ENCODE measurements at places on chromosomes 1 and 21.

- no peak for DNase-seq
Measured at GRCh38 chr1:160171980-160172379, 18.4 kb upstream of the CASQ1 start.

DNA sequence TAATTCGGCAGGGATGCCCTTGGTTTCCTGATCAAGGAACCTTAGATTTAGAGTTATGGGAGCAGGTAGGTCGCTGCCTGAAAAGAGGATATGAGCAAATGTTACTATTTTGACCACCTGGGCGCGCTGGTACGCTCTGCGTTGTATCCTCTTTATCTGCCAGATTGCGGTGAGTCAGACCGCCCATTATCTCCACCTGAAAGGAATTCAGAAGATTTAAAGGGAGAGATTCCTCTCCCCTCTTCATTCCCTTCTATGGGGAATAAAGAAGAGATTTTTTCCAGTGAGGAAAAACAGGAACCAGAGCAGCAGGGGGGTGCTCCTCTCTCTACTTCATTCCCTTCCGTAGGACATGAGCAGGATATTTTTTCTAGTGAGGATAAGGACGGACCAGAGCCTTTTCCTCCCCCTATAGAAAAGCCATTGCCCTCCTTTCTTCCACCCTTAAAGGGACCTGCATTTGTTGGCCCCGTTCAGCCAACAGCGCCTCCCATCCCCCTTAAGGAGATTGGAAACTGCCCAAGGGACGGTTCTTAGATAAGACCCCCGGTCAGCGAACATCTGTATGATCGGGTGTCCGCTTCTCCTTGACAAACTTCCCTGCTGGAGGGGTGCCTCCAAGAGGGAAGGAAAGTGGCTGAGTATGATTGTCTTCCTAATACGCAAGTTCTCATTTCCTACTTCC lies 34.1 kb downstream of the CLCA1 start:
- no peak for DNase-seq

DNA sequence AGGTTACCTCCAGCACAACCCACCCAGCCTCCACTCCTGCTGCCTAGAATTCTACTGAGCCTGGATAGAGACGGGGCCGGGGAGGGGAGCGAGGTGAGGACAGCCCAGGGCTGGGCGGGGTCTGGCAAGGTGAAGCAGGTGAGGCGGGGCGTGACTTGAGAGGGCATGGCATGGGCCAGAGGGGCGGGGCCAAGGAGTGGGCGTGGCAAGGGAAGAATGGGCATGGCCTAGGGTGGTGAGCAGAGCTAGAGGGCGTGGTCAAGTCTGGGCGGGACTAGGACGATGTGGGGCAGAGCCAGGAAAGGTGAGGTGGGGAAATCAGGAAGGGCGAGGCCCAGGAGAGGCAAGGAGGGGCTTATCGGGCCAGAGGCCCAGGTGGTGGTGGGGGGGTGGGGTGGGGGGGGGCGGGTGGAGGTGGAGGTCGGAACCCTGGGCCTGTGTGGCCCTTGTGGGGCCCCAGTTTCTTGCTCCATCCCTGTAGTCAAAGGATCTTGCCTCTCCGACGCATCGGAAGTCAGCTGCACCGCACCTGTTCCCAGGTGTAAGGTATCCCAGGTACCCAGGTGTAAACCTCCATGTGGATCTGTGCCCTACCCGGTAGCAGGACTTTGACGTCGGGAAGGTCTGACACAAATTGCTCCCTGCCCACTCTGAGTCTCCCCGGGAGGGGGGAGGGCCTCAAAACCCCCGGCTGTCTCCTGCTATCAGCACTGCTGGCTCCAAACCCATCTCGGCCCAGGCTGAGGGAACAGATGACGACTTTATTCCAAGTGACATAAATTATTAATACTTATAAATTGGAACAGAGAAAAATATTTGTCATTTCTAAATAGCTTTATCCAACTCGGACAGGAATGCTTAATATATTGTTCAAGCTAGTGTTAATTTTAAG lies 32.9 kb upstream of the UTS2 start:
- DNase-seq, result peak; percentile 34

- DNase-seq, result no peak
Measured at GRCh38 chr1:59415881-59416280, 119.0 kb downstream of the FGGY start.

- no peak for DNase-seq
Measured at GRCh38 chr1:206883160-206883559, 14.1 kb upstream of the IL24 start.

GRCh38 chr1:175604942-175605286 lies 138.5 kb downstream of the TNR start:
- no peak for DNase-seq

GRCh38 chr1:111720274-111720976 lies 18.8 kb downstream of the INKA2 start:
- DNase-seq, result no peak

GRCh38 chr1:91879733-91880132 lies 6.2 kb downstream of the TGFBR3 start:
- DNase-seq, result no peak

DNA sequence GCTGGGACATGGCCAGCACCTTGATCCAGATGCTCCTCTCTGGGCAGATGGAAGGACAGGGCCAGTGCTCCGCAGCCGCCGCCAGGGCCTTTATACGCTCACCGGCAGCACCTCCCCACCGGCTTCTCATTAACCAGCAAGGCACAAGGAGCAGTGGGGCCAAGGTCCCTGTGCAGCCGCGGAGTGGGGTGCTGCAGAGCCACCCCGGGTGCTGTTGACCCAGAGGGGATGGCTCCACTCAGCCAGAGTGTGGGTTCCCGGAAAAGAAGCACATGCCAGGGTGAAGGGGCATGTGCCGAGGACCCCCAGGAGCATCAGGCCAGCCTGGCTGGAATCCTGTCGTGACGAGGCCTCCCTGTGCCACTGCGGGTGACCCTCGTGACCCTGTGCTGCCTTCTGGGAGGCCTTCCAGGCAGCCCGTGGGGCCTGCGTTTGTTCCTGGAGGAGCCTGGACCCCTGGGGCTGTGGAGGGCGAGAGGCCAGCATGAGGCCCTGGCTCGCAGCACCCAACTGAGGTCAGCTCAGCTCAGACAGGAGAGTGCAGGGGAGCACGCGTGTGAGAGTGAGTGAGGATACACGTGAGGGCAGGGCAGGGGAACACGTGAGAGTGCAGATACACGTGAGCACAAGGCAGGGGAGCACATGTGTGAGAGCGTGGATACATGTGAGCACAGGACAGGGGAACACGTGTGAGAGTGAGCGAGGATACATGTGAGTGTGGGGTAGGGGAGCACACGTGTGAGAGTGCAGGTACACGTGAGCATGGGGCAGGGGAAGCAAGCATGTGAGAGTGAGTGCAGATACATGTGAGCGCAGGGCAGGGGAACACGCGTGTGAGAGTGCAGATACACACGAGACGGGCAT lies at the start of gene FTCD:
Gene FTCD, minus strand, starts transcription at position 66 of the 864 bp plus-strand sequence. Its CDS starts 56 bp downstream, at position 10.
- peak; percentile 75 for DNase-seq

- no peak for DNase-seq
Measured at GRCh38 chr21:36203603-36203889, 46.9 kb downstream of the DOP1B start.

- DNase-seq, result no peak
Measured at GRCh38 chr1:245000872-245001188, 136.5 kb upstream of the HNRNPU start.

DNA sequence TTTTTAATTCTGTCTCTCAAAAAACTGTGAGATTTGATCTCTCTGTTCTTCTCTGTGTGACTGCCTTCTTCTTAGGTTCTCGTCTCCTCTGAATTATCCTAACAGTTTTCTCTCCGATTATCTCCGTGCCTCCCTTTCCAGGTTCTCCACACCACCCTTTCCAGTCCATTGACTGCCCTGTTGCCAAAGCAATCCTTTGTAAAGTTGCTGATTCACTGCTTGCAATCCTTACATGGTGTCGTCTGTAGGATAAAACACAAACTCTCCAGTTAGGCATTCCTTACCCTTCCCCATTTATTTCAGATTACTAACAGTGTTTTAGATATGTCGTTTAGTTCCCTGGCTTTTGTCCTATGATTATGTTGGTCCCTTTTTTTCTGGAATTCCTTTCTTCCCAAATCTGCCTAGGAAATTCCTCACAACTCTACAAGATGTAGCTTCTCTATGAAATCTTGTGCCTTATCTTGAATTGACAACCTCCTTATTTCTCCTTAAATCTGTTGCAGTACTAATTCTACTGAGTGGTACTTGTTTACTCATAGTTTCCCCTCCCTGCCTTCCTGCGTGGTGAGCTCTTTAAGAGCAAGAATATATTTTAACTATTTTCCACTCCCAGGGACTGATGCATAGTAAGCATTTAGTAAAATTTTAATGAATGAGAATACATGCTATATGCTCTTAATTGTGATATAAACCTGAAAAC lies 22.3 kb downstream of the RCOR3 start:
- DNase-seq, result no peak

GRCh38 chr21:46634966-46635323 lies 529 bp upstream of the PRMT2 start:
- DNase-seq, result no peak

DNA sequence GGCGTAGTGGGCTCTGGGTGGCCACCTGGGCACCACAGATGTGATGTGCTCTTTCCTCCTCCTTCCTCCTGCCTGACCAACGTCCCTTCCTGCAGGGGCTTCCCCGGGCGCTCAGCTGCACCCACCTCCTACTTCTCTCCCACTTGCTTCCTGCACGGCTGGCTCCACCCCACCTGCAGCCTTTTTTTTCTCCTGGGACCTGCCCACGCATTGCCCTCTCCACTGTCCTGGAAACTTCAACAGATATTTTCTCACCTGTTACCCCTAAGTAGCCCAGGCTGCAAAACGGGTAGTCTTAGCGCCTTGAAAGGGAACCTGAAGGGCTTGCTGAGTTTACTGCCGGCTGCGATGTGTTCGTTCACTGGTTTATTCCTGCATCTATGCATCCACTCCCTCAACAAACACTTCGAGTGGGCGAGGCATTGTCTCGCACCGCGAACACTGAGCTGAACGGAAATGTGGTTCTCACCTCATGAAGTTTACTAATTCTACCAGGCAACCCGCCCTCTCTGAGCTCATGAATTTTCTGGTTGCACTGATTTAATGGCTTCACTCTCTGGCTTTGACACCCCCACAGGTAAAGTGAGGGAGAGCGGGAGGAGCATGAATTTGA lies 23.6 kb downstream of the ZBTB18 start:
- no peak for DNase-seq

- DNase-seq, result no peak
Measured at GRCh38 chr1:76668046-76668445, 199.2 kb upstream of the ST6GALNAC5 start.

Measured in vagina (tissue), 2 donors.